Left cardiac atrium (tissue), 4 donors: ENCODE measurements at places on chromosomes 7 and 10. TPM values are rescaled to one million over a fixed set of nuclear protein-coding genes. Genes with fewer than 3 reads are reported as not detected.

The OR2A5 gene
- total RNA-seq = not detected

The NUTM2A gene
- 1.6 TPM for total RNA-seq

The CALHM2 gene
- total RNA-seq = 25.6 TPM

The FAM24A gene
- not detected for total RNA-seq

The GRK5 gene
- 36.4 TPM for total RNA-seq

The DEPP1 gene
- total RNA-seq = 49.2 TPM

The GPR85 gene
- 1.9 TPM for total RNA-seq
